ENCODE measurements at places on chromosomes 3 and 15. TPM values are rescaled to one million over a fixed set of nuclear protein-coding genes. Genes with fewer than 3 reads are reported as not detected.

DNA sequence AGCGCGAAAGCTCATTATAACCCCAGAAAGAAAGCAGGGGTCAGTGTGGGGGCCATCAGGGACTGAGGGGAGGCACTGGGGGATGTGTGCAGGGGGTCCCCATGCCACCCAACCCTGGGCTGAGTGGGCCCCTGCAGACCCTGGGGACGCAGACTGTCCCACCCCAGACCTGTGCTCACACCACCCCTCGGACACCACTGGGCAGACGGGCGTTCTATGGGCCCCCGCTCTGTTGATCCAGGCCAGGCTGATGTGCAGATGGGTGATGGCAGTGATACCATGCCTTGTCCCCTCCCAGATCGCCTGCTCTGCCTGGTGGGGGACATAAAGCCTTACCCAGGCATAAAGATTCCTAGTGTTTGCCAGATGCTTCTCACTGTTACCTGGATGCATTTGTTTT is 259.7 kb upstream of the TLE3 start:
- no peak for DNase-seq

DNA sequence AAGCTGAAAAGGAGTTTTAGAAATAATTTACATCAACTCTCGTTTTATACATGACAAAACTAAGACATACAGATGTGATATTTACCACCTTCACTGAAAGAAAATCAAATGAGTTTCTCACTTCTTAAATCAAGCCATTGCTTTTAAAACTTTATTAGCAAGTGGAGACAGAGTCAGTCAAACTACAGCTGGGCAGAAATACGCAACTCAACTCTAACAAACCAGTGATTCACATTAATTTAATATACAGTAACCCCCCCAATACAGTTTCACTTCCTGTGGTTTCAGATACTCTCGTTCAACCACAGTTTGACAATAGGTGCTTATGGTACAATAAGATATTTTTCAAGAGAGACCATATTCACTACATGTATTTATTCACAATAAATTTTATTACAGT is 477.1 kb downstream of the MAGI1 start:
- DNase-seq, result no peak

DNA sequence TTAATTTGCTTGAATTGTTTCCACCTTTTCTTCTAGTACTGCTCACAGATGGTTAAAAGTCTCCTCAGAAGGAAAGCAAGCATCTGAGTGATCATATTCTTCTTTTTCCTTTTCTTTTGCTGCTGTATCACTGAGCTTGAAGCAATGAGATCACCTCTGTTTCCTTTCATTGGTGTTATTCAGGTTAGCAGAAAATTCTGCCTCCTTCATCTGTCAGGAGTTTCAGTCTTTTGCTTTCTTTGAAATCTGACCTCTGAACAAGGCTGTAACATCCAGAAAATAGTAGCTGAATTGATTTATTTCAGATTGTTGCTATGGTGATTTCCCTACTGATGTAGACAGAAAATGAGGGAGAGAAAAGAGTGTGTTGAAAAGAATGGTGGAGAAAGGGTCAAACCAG is 343.0 kb downstream of the MFSD1 start:
- no peak for DNase-seq

- DNase-seq, result no peak
Observed at GRCh38 chr3:59808446-59808845, 758.6 kb upstream of the CFAP20DC start.

The NUTM1 gene
- total RNA-seq, result not detected

Data from epithelial cell of proximal tubule (primary cell).